ENCODE measurements at places on chromosomes 16 and 17.

DNA sequence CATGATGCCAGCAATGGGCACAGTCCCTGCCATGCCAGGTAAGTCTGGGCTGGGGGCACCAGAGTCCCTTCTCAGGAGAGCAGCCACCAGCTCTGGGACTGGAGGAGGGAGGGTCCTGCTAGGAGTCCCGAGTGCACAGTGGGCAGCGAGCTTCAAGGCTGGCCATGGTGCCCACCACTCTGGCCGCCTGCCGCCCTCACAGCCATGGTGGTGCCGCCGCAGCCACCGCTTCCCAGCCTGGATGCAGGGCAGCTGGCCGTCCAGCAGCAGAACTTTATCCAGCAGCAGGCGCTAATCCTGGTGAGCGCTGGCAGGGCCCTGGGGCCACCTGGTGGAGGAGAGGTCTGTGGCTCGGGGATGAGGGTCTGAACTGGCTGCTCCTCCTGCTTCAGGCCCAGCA, 17.9 kb upstream of the SMIM5 start:
- no peak for DNase-seq

DNA sequence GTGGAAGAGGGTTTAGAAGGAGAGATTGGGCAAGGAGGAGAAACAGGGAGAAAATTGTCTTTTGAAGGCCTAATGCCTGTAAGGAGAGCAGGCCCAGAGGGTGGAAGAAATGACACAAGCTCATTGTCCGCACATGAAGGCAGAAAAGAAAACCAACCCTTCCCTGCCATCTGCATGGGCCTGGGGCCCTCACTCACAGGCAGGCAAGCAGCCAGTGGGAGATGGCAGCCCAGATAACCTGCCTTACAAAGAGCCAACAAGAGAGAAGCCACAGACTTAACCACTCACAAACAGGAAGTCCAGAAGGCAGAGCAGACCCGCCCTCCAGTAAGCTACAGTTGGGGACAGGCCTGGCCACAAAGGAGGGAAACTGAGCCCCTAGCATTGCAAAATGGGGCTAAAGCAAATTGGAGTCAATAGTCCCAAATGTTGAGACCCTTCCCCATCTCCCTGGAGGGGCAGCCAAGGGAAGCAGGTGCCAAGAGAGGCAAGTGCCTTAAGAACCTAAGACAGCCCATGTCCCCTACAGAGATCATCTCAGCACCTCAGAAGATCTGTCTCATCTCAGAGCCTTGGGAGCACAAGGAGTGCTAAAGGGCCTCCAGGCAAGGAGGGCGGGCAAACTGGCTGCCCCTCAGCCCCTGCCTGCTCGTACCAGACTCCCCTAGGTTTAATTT, 7.3 kb upstream of the TSPOAP1 start:
- no peak for DNase-seq

DNA sequence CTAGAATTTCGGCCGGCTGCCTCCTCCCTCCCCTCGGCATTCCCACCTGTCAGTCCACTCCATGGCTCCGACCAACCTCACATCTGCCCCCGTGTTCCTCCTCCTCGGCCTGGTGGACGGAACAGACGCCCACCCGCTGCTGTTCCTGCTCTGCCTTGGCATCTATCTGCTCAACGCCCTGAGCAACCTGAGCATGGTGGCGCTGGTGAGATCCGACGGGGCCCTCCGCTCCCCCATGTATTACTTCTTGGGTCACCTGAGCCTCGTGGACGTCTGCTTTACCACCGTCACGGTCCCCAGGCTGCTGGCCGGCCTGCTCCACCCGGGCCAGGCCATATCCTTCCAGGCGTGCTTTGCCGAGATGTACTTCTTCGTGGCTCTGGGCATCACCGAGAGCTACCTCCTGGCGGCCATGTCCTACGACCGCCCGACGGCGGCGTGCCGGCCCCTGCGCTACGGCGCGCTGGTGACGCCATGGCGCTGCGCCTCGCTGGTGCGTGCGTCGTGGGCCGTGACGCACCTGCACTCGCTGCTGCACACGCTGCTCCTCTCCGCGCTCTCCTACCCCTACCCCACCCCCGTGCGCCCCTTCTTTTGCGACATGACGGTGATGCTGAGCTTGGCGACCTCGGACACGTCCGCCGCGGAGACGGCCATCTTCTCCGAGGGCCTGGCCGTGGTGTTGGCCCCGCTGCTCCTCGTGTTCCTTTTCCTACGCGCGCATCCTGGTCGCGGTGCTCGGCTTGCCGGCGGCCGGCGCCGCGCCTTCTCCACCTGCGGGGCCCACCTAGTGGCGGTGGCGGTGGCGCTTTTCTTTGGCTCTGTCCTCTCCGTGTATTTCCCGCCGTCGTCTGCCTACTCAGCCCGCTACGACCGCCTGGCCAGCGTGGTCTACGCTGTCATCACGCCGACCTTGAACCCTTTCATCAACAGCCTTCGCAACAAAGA, at the start of gene OR3A2:
TSS of gene OR3A2 (minus strand) at position 440 of the 948 bp plus-strand sequence.
- no peak for DNase-seq

DNA sequence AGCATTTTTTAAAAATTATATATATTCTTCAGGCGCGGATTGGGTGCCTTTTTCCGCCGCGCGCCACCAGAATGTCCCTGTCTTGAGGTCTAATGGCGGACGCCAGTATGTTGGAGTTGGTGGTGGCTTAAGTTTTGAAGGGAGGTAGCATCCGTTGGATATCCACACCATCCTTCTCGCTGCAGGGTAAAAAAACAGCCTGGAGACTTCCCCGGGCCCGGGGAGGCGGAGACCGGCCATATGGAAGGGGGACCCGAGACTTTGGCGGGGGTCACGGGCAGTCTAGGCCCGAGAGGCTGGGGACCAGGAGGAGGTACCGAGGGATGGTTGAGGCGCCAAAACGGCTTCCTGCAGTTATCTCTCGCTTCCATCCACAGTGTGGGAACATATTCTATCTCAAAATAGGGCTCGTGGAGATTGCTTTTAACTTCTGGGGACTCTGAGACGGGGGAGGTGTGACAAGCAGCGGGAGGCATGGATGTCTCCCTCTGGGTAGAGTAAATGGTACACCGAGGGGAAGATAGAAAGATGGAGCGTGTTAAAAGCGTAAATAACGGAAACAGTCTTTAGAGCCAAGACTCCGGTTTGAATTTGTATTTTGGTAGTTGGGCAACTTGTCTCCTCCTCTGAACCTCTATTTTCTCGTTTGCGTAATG, at the start of gene SF3B3:
TSS of gene SF3B3 (plus strand) at position 74 of the 656 bp plus-strand sequence. CDS start 2,841 bp downstream, outside the sequence.
- DNase-seq: no peak

DNA sequence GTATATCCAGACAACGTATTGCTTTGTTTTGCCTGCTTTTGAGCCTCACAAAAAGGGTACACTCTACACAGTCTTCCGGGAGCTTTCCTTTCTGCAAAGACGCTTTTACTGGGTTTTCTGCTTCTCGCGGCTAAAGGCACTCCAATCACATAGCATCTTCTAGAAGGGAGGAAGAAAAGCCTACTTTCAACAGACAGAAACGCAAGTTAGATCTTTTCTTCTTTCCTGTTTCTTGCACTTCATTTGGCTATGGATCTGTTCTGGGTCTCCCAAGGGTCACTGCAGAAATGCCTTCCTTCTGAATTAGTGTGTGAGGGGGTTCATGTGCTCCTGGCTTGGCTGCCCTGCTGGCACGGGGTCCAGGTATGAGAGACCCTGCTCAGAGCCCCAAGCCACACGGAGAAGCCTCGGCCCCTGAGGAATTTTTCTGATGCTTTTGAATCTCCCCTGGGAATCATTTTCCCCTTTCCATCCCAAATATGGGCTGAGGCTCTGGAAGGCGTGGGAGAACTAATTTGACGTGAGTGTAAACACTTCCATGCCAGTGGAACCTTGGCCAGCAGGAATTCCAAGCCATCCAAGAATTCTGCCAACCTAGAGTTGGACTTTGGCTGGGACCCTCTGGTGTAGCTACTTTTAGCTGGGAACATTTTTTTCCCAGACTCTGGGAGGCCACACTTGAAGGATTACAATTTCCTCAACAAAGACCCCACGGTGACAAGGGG, 49.6 kb upstream of the NKD1 start:
- DNase-seq: no peak

DNA sequence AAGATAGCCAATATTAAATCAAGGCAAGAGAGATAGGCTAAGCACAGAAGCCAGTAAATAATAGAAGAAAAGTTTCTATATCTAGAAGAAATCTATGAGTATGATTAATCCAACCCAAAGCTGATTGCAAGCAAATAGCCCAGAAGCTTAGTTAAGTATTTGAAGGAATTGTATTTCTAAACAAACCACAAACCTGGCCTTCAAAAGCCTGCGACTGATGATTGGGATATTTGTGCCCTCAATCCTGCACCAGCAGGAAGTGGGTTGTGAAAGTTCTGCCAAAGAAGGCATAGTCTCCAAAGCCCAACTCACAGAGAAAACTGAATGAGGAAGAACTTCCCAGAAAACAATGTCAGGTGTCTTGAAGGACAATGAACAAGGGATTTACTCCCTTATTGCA, 114.5 kb upstream of the C17orf78 start:
- no peak for DNase-seq

DNA sequence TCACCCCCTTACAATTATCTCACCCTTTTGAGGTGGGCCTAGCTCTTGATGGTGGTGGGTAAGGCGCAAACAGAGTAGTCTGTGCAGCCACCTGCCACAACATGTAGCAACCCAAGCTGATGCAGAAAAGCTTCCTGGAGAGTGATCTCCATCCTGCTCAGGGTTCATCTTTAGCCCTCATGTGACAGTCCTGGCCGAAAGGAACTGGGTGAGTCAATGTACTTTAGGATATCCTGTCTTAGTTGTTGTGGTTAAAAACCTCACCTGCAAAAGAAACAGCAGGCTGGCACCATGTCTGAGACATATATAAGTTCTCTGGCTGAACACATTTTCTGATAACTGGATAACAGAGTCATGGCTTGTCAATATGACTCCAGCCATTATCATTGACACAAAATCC, 183.5 kb upstream of the CPHXL start:
- no peak for DNase-seq

DNA sequence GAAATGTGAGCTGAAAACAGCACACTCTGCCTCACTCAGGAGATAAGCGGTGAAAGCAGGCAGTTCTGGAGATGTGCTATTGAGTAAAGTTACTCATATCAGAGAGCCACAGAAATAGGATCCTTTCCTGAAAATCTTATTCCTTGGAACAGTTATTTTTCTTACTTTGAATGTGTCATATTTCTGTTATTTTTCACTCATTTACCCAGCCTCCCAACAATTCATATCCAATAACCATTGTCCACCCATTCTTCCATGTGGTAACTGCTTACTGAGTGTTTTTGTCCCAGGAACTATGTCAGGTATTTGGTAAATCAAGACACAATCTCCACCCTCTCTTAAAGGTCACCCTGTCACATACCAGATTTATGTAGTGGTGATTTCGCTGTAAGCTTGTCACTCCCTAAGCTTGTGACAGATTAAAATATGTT, 144.9 kb downstream of the PARN start:
- DNase-seq: no peak

DNA sequence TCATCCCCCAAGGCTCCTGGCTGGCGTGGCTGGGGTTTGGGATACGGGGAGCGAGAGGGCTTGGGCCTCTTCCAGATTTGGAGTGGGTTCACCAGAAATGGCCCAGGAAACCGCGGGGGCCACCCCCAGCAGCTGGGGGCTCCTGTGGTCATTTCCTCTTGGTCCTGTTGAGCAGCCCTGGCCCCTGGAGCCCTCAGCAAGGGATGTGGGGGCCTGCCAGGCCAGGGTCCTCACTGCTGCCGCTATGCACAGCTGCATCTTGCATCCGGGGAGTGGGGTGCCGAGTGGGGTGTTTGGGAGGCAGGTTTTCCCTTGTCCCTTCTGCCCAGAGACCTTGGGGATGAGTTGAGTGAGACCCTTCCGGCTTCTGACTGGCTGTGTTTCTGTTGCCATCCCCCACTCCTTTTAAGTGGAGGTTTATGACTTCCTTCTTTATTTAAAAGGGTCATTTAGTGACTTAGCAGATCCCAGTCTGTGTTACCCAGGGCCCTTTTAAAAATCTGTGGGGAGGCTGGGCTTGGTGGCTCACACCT, 319.8 kb downstream of the SEC14L1 start:
- DNase-seq: no peak

DNA sequence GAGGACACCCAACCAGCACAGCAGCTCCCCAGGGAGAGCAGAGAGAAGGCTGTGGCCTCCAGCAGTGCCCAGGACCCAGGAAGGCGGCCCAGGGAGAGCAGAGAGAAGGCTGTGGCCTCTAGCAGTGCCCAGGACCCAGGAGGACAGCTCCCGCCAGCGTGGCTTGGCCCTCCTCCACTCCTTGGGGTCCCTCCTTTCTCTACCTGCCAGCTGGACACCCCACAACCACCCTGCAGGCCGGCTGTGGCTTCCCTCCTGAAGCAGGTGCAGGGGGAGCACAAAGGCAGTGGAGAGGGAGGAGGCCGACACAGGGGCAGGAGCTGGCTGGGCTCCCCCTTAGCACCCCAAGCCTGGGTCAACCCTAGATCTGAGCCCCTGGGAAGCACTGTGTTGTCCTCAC, 54.1 kb upstream of the FASN start:
- DNase-seq: no peak

DNA sequence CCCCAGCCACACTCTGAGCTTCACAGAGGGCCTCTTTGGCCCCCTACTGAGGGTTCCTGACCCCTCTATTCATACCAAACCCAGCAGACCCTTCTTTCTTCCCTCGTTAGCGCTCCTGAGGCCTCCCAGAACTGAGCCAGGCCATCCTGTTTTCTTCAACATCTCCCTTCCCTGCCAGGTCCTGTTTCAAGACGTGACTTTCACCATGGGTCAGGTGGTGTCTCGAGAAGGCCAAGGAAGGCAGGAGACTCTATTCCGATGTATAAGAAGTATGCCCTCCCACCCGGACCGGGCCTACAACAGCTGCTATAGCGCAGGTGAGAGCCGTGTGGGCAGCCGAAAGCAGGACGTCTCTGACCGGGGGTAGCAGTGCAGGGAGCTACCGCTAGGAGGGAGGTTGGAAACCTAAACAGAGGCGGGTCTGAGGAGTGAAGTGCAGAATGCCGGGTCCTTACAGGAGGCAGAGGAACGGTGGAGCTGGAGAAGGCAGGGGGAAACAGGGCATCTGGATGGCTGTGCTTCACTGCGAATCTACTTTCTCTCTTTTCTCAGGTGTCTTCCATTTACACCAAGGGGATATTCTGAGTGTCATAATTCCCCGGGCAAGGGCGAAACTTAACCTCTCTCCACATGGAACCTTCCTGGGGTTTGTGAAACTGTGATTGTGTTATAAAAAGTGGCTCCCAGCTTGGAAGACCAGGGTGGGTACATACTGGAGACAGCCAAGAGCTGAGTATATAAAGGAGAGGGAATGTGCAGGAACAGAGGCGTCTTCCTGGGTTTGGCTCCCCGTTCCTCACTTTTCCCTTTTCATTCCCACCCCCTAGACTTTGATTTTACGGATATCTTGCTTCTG, 1.3 kb upstream of the SENP3 start:
- no peak for DNase-seq
